ENCODE measurements at places on chromosomes 16 and 17.

DNA sequence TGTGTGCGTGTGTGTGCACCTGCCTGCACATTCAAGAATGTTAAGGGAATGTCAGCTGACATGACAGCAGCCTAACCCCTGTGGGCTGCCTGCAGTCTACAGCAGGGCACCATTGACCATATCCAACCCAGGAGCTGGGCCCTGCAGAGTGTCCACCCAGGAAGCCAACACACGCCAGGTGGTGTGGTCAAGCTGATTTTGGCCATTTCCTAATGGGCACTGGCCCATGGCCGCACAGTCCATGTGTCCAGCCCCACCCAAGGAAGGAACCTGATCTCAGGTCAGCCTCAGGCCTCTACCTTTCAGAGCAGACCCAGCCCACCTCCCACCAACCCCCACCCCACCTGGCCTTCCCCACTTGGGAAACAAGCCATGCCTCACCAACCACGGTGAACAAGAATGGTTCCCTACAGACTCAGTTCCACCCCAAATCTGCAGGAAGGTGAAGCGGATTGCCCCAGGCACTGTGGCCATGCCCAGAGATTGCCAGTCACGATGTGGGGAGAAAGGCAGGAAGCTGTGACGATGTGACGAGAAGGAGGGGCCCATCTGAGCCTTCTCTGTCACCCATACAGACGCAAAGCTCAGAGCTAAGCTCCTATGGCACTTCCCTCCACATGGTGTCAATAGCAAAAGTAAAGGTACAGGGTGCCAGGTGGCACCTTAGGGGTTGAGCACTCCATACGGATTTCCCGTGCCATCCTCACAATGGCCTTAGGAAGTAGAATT, 77.5 kb downstream of the ZNF423 start:
- no peak for DNase-seq

DNA sequence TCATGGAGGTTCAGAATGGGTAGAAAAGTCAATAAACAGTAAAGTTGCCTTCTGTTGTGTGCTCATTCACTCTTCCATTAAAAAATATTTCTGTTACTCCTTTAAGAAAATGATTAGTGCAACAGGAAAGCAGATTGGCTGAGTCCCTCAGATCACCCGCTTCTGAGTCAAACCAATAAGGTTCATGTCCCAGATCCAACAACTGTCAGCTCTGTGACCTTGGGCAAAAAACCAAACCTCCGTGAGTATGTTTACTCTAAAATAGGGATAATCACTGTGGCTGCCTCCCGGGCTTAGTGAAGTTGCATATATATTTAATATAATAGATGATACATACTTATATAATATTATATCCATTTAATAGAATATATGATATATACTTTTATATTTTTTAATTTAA, 698.5 kb upstream of the RBFOX1 start:
- no peak for DNase-seq

- DNase-seq, result no peak
These were observed 41.8 kb downstream of the TNRC6C start for GRCh38 chr17:78000341-78000740.

DNA sequence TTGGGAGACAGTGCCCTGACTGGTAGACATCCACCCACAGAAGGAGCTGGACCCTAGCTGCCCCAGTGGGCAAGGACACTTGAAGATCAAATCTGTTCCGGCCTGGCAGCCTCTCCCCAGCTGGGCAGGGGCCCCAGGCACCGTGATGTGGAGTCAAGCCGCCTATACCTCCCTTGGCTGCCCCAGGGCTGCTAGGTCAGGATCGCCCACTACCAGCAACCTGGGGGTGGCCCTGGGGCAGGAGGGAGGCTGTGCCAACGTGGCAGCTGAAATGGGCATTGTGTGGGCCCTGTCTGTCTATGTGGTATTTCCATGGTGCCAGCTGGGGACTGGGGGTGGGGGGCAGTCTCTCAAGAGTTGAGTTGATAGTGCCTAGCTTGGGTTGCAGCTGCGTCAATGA, 941 bp downstream of the PDK2 start:
- DNase-seq, result no peak

- no peak for DNase-seq
These were observed 1.7 kb downstream of the SLC25A10 start for GRCh38 chr17:81713556-81714411.

DNA sequence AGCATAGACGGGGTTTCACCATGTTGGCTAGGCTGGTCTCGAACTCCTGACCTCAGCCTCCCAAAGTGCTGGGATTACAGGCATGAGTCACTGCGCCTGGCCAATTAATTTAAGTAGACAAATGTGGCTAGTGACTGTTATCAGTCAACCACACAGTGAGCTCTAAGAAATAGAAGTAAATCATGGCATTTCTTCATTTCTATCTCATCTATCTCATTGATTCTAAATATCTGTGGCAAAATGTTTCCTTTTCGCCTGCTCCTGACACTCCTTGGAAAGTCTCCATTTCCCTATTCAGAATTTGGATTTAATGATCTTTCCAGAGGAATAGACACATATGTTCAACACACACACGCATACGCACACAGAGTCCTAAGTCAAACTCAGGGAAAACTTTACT, 81.3 kb downstream of the HIC1 start:
- no peak for DNase-seq

- no peak for DNase-seq
These were observed 100.6 kb upstream of the CNTNAP4 start for GRCh38 chr16:76176616-76177015.

All from BJ (cell line).